ENCODE measurements at places on chromosomes 2 and 18.
A peak's percentile ranks its signal among the peaks of the same experiment; 100 is the strongest.

GRCh38 chr18:71505526-71505925 is 1038.6 kb downstream of the CBLN2 start:
- no peak for DNase-seq

DNA sequence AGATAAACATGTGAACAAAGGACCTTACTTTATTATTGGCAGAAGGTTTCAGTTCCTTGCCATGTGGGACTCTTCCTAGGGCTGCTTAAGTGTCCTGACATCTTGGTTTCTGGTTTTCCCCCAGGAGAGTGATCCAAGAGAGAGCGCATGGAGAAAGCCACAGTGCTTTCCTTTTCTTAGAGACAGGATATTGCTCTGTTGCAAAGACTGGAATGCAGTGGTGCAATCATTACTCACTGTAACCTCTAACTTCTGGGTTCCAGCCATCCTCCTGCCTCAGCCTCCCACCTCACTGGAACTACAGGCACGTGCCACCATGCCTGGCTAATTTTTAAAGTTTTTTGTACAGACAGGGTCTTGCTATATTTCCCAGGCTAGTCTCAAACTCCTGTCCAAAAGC is 38.1 kb upstream of the TCF7L1 start:
- no peak for DNase-seq

DNA sequence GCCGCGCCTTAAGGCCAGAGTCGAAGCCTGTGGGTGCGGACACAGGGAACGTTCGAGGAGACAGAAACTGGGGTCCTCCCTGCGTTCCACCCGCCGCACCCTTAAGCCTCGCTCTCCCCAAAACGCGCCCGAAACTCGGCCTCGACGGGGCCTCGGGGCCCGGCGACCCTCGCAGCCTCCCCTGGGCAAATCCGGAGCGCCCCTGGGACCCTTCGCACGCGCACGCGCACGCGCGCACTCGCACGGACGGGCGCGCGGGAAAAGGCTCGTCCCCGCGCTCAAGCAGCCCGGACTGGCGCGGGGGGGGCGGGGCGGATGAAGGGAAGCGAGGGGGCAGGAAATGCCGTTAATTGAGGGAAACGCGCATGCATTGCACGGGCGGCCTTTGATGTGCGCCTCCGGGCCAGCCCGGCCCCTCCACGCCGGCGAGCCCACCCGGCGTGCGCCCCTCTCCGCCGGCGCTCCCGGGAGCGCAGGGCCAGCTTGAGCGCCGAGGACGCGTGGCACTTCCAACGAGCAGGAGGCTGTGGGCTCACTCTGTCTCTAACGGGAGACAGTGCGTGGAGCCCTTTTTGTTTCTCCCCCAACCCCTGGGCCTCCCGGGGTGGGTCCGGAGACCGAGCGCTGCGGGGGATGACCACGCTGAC is 5.4 kb upstream of the SALL3 start:
- no peak for DNase-seq

- no peak for DNase-seq
Measured at GRCh38 chr2:188272121-188272520, 19.6 kb upstream of the GULP1 start.

- no peak for DNase-seq
Measured at GRCh38 chr2:29774624-29775023, 146.8 kb downstream of the ALK start.

GRCh38 chr2:62704654-62705006 is 883 bp upstream of the EHBP1 start:
- DNase-seq: no peak

DNA sequence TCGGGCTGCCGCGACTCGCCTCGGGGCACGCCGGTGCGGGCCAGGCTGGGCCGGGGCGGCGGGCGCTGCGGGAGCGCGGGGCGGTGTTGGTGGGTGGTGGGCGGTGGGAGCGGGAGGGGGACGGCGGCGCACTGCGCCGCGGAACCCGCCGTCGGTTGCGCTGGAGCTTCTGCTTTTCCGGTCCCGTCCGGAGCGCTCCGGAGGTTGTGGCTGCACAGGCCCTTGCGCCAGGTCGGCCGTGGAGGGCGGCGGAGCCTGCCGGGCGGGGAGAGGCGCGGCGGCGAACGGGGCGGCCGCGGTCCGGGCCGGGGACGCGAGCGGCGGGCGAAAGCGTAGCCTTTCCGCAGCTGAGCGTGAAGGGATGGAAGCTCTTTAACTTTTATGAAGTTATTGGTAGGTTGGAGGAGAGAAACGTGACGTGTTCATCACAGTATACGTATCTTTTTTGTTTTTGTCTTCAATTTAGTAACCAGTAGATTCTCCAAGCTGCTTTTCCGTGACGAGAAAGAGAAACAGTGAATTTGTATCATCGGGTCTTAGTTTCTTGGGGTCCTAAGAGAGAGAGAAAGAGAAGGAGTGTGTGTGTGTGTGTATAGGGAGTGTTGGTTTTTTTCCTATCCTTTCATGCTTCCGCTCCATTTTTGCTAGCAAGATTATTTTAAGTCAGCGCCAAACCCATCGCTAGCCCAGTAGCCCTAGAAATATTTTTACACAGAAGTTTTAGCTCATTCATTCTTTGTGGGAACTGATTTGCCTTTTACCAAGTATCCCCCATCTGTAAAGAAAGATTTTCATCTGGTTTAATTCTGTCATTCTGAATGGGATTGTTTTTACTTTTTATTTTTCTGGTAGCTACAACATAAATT is 535 bp downstream of the ATG4B start:
- DNase-seq: peak; percentile 72

DNA sequence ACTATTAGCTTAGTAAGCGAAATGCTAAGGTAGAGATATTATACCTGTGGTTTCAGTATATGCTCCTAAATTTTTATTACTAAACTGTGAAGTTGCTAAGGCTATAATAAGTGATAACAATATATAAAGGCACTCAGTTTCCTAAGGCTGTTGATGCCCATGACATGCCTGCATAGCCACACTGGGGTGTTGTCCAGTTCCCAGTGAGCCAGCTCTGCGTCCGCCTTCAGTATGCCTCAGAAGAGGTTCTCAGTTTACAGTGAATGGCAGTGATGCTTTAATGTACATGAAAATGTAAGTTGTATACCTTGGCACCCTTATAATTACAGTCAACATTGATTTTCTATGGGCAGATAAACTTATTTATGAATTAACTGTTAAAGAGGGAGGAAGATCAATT is 7.2 kb downstream of the FHOD3 start:
- no peak for DNase-seq

GRCh38 chr18:75106746-75107145 is 102.2 kb downstream of the PTGR3 start:
- no peak for DNase-seq

- DNase-seq: no peak
Measured at GRCh38 chr2:36441065-36441625, 85.6 kb downstream of the CRIM1 start.

DNA sequence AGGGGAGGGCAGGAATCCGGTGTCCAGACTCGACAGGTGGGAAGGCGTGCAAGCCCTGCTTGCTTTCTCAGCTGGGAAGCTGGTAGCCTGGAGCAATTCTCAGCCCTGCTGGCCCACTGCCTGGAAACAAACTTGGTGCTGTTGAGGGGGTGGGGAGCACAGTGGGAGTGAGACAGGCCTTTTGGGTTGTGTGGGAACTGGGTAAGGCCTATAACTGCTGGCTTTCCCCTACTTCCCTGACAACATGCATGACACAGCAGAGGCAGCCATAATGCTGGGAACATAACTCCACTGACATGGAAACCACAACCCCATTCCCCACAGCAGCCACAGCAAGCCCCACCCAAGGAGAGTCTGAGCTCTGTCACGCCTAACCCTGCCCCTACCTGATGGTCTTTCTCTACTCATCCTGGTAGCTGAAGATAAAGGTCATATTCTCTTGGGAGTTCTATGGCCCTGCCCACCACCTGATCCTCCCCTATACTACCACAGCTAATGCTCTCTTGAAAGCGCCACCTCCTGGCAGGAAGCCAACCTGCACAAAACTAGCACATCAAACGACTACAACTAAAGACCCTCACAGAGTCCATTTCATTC is 122.9 kb upstream of the ACVR1C start:
- peak; percentile 47 for DNase-seq

DNA sequence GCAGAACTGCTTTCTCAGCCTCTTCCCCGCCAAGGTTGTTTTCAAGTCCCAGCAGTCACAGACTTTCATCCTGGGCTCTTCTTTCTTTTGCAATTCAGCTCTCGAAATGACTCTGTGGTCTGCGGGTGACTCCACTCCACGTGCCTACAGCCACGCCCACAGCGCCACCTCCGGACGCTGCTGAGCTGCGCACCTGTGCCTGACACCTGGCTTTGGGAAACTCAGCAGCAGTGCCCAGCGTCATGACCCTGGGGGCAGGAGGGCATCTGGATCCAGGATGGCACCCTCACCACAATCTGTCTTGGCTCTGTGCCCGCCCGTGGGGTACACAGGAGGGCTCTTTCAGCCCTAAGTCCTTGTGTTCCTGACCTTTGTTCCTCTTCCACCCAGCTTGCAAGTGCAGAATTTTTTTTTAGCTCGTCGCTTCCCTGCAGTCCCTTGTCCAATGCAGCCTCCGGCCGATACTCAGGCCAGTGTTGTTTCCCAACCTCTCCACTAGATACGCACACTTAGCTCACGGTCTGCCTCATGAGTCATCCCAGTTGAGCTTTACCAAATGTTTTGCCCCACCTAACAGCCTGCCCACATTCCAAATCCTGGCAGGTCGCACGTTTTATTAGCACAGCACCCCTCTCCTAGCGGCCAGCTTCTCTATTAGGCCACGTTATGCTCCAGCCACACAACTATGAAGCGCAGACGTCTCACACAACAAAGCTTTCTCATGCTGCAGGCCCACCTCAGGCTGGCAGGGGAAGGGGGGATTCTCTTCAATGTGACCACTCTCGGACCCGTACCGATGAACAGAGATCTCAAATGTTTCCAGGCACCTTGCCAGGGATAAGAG is 6.5 kb upstream of the CAPN10 start:
- DNase-seq: peak; percentile 88

DNA sequence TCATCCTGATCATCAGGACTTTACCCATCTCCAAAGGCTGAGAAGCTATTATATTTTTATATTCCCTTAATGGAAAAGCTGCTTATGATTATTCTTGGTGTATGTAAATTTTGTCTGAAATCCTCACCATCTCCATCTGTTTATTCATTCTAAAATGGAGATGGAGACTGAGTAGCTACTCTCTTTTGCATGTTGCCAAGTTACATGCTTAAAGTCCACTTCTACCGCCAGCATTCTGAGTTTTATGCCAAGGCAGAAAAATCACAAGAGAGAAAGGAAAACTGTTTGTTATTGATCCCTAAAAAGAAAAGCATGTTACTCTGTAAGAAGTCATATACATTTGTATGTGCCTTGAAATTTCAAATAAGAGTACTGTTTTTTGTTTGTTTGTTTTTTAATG is 94.4 kb upstream of the NOSTRIN start:
- DNase-seq: no peak

- no peak for DNase-seq
Measured at GRCh38 chr2:10614939-10615338, 74.8 kb downstream of the NOL10 start.

- DNase-seq: no peak
Measured at GRCh38 chr2:175167076-175167791, 769 bp downstream of the ATF2 start.

DNA sequence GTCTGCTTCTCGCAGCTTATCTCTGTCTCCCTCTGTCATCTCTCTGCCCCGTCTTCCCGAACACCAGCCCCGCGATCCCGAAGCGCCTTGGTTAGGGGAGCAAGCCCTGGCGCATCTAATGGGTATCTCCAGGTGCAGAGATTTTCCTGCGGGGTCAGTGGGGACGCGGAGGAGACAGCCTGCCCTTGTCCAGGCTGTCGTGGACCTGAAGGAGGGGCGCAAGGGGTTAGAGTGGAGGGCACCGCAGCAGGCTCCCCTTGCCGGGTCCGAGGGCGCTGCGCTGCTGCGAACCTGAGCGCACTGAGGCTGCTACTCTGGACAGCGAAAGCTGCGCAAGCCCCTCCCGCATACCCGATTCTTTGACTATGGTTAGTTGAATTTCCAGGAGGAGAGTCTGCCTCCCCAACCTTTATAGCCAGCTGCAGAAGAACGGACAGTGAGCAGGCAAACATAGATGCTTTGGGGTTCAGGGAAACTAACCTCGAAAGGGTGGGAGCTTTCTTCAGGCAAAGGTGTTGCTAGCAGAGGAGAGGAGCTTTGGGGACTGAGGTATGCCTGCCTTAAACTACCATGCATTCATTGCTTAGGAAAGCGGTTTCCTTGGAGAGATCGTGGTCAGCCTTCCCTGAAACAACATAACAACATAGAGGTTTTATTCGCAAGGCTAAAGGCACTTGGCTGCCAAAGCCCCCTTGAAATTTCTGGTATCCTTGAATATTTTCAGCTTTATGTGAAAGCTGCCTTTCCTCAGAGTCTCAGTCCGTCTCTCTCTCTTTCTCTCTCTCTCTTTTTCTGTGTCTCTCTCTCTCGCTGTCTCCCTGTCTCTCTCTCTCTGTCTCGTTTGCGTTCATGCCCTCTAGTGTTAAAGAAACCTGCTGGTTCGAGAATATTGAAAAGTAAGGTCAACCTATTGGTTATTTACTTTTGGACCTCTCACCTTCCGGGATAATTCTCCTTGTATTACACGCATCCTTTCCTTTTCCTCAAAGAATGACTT is 1.6 kb downstream of the GALNT13 start:
- no peak for DNase-seq

Measured in activated CD4-positive, alpha-beta T cell treated with anti-CD3 and anti-CD28 coated beads for 36 hours (primary cell).